ENCODE measurements at places on chromosomes 3 and 15.
A peak's percentile ranks its signal among the peaks of the same experiment; 100 is the strongest.

GRCh38 chr3:53258600-53259426 lies 3.0 kb upstream of the TKT start:
- no peak for DNase-seq

- DNase-seq = no peak
Measured at GRCh38 chr3:50147447-50147846, 7.7 kb upstream of the SEMA3F start.

- no peak for DNase-seq
Measured at GRCh38 chr15:86916671-86917360, 837.1 kb downstream of the AGBL1 start.

GRCh38 chr3:40680685-40681657 lies 156.2 kb downstream of the ZNF621 start:
- DNase-seq = no peak

- no peak for DNase-seq
Measured at GRCh38 chr15:44038755-44039191, 156.3 kb downstream of the FRMD5 start.

GRCh38 chr3:124483915-124484470 lies 246.3 kb upstream of the UMPS start:
- no peak for DNase-seq

- no peak for DNase-seq
Measured at GRCh38 chr3:134309987-134310700, 59.5 kb upstream of the RYK start.

DNA sequence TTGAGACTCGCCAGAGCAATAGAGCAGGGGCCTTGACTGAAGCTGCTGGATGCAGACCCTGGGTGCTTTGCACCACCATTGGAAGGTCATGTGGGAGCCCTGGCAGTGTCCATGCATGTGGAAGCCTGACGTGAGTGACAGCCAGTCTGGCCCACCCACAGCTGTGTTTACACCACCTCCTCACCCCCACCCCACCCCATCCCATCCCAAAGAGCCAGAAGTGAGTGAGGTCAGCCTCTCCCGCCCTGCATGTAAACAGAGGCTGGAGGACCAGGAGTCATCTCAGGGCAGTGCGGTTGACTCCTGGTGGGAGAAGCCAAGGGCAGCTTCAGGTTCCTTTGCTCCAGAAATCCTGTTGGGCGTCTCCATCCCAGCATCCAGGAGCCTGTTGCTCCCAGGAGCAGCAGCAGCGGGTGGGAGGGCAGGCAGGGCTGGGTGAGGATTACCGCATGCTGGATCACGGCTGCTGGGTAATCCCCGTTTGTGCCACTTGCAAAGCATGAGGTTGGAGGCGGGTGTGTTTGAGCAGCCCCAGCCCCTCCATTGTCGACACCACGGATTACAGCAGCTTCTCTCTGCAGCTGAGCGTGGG lies 44.6 kb downstream of the CORO2B start:
- no peak for DNase-seq

DNA sequence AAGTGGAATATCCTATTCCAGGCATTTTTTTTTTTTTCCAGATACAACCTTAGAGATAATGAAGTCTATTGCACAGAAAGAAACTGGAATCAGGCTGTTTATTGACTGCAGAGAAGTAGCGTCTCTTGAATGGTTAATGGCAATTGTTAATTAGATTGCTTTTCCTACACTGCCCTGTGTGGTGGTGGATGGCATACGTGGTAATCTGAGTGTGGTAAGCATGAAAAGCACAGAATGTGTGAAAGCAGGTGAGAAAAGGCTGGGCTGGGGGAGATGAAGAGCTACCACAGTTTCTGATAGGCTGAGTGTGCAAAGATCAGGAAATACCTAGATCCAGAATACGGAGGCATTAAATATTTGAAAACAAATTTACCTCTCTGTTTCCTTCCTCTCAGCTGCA lies 486.3 kb upstream of the TBL1XR1 start:
- no peak for DNase-seq

GRCh38 chr15:79028411-79028964 lies 62.1 kb downstream of the RASGRF1 start:
- no peak for DNase-seq

GRCh38 chr3:171200750-171201088 lies 174.2 kb upstream of the SLC2A2 start:
- DNase-seq = no peak

GRCh38 chr15:33866101-33866737 lies 102.1 kb upstream of the CHRM5 start:
- DNase-seq = no peak

- DNase-seq = no peak
Measured at GRCh38 chr15:54347082-54347827, 369.0 kb downstream of the UNC13C start.

- DNase-seq = no peak
Measured at GRCh38 chr15:39075756-39076341, 505.0 kb upstream of the THBS1 start.

DNA sequence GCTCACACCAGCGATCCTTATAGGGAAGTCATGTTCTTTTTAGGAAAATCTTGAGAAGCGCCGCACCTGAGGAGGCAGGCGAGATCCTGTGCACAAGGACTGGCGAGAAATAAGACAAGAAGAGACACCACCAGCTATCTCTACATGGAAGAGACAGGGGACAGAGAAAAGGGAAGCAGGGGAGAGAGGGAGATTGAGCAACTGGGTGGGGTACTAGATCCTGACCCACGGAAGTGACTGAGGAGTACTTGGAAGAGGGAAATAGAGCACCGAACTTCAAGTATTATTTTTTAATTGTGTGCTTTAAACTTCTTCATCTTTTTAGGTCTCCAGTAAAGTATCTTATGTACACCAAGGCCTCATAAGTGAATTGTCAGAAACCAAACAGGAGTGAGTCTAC lies 742.0 kb upstream of the LMCD1 start:
- no peak for DNase-seq

DNA sequence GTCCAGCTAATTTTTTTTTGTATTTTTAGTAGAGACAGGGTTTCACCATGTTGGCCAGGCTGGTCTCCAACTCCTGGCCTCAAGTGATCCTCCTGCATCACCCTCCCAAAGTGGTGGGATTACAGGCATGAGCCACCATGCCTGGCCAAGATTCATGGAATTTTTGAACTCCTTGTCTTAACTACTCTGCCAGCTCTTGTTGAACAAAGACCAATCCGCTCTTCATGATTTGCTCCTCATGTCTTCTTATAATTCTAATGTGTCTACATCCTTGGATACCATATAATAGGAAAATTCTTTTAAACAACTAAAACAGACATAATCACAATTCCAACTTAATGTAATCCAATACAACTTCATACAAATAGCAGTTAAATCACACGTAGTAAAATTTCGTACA lies 21.3 kb downstream of the UBA5 start:
- DNase-seq = no peak

- DNase-seq = no peak
Measured at GRCh38 chr15:68775236-68775577, 45.5 kb downstream of the ANP32A start.

GRCh38 chr15:93127286-93127685 lies 38.3 kb upstream of the RGMA start:
- DNase-seq = no peak

DNA sequence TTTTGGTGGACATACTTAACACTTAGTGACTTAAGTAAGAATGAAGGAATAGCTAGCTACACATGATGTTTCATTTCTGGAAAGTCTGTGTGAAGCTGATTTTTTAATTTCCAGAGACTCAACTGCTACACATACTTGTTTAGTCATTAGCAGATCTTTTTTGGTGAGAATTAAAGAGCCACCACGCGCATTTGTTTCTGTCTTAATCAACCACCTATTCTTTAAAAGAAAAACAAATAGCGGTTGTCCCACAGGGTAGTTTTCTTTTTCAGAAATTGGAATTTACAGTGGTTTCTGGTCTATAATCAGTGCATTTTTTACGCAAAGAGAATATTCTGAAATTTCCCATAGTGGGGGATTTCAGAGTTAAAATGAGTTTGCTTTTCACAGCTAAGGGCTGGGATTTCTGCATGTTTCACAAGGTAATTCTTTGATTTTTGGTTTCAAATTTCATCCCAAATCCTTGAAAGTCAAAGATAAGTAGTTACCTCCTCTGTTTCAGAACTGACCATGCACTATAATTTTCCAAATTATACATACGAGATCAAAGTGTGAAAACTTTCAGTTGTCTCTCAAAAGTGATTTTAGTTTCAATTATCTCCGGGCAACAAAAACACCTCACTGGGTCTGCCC lies 631.0 kb upstream of the GRM7 start:
- DNase-seq = no peak

GRCh38 chr3:145272684-145273083 lies 888.3 kb downstream of the PLOD2 start:
- peak; percentile 23 for DNase-seq

DNA sequence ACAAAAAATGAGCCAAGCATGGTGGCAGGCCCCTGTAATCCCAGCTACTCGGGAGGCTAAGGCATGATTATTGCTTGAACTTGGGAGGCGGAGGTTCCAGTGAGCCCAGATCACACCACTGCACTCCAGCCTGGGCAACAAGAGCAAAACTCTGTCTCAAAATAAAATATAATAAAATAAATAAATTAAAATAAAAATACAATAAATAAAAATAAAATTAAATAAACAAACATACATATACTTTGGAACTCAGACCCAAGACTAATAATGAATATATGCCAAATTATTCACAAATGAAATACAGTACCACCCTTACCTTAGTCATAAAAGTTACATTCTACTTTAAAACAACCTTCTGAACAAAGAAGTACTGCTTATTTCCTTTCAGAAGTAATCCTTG lies 81.8 kb downstream of the SCAPER start:
- DNase-seq = no peak

DNA sequence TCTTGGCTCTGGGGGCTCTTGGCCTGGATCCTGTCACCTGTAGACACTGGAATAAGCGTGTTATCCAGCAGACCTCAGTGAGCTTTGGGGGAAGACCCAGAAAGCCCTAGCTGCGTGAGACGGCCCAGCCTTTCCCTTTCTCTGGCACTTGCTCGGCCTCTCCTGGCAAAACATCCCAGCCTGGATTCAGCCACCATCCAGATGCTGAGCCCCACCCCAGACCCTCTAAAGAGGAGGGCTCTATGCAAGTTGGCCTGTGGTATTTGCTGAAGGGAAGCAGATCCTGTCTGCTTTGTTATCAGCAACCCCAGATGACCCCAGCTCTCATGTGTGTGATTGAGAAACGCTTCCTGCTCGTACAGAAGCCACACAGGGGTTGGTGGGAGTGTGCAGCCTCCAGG lies 267.2 kb downstream of the FAM43A start:
- no peak for DNase-seq

DNA sequence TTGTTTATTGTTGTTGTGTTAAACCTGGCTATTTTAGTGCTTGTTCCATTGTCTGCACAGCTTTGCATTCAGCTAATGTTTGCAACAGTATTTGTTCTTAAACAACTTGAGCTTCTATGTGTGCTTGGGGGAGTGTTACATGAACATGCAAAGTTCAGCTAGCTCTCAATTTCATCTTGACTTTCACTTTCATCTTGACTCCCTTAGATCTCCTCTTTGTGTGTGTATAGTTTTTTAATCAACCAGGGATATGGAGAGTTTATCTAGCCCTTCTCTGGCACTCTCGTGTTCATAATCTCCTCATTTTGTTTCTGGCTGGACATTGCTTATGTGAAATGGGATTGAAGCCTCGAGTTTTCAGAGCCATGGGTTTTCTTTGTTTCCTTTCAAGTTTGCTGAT lies 212.4 kb upstream of the ZBTB20 start:
- no peak for DNase-seq

GRCh38 chr3:188853856-188854771 lies 317.7 kb upstream of the TPRG1 start:
- no peak for DNase-seq

DNA sequence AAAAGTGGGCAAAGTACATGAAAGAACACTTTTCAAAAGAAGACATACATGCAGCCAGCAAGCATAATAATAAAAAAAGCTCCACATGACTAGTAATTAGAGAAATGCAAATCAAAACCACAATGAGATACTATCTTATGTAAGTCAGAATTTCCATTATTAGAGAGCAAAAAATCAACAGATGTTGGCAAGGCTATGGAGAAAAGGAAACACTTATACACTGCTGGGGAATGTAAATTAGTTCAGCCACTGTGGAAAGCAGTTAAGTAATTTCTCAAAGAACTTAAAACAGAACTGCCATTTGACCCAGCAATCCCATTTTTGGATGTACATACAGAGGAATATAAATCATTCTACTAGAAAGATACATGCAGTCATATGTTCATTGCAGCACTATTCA lies 360.7 kb downstream of the NSUN3 start:
- DNase-seq = no peak

DNA sequence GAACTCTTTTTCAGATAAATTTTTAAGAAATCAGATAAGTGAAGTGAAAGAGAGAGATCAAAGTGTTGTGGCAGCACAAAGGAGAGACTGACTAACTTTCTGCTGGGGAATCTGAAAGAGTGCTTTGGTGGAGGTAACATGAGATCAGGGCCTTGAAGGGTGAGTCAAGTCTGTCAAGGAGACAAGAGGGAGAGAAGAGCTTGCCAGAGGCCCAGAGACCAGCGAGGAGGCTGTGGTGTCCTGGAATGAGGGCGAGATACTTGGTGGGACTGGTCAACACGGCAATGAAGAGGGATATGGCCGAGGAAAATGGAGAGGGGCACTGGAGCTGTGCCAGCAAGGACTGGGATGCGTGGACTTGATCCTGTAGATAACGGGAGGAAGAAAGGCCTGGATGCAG lies 4.6 kb downstream of the TADA3 start:
- DNase-seq = no peak

DNA sequence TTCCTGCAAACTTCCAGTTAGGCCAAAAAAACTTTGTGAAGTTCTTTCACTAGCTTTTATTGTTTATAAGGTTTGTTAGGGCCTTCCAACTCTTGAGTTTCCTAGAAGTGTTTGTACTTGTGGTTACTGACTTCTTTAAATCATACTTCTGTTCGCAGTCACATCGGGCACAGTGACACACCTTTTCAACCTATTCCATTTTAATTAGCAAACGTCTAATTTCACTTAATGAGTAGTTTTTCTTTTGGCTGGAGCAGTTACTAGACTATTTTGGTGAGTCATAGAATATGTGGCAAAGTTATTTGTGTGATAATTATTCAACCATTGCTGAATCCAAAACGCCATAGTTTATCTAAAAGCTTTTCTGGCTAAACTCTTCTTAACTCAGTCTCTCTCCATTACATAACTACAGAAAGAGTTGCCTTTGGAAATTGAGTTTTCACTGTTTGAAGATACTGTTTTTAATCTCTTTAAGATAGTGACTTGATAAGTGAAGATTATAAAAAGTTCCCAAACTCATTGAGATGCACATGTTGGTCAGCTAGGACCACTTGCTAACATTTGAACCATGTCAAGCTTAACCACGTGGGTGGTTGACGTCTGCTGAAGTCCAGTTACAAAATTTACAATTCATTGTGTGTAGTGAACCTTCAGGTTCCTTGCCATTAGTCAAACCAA lies 21.5 kb downstream of the CNOT10 start:
- DNase-seq = no peak
